NCI-H2081 treated with DMSO at 0.1 percent for 48 hours (cell line): ENCODE measurements at places on chromosomes 2 and 18.

GRCh38 chr18:54928236-54928635 is 31.0 kb downstream of the CCDC68 start:
- no peak for DNase-seq

GRCh38 chr2:108637304-108637669 is 82.0 kb upstream of the RANBP2 start:
- DNase-seq, result no peak

DNA sequence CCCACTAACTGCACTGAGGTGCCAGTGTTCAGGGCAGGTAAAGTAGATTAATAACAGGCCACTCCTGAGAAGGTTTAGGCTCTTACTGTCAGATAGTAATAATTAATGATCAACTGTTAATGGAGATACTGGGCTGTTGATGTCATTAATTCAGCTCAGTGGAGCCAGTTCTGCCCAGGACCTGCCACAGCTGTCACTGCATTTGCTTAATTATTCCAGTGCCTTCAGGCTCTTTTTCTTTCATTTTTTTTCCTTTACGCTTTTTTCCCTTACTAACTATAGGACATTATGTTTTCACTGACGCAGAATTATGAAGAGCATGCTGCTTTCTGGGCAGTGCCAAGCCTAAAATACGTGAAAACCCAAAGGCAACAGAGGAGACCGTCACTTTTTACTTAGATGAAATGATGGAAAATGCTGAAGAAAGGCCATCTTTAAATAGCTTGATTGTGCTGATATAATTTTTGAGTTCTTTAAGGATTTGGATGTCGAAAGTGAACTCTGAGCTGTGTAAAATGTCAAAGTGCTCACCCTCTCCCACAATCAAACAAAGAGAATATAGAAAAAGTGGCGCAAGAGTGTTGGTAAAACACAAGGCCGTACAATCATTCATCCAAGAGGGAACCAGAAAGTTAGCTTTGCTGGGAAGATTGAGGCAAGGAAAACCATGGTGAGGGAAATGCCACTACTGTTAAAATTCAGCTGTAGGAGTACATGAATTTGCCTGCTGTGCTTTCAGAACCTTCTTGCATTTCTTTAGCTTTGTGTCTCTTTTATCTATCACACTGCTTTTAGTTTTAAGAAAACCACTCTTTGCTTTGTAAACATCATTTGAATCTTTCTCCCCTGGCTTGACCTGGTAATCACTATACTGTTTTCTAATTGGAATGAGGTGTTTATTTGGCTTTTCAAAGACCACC is 192.0 kb upstream of the ZEB2 start:
- no peak for DNase-seq

DNA sequence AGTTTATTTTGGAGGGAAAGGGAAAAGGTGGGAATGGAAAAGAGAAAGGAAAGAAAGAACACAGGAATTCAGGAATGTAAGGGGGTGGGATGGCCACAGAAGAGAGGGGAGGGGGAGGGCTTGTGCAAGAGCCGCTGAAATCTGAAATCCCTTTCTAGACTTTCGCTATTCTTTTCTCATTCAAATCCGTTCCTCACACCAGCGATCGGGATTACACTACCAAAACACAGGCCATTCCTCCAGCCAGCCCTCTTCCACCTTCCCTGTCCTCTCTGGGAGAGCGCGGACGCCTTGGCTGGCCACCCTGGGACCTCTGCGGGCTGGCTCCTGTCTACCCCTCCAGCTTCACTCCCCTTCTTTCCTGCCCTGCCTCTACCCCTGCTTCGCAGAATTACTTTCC is 102.3 kb downstream of the CDCA7 start:
- no peak for DNase-seq

DNA sequence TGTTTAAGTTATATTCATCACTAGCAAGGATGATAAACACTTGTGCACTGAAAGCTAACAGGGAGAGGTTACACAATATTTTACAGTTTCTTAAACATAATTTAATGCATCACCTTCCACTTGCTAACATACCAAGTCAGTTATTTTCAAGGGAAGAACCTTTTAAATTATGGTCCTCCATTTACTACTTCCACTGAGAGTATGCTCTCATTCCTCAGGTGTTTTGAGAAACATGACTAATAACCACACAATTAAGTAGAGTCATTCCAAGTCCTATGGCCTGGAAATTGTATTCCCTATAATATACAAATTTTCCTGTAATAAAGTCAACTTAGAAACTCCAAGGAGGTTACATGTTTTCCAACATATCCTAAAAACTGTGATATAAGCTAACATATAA is 152.3 kb upstream of the STON1 start:
- DNase-seq, result no peak

- DNase-seq, result no peak
Measured at GRCh38 chr2:46351098-46351749, 54.0 kb downstream of the EPAS1 start.

- DNase-seq, result no peak
Measured at GRCh38 chr2:147989102-147989501, 31.4 kb downstream of the ORC4 start.

DNA sequence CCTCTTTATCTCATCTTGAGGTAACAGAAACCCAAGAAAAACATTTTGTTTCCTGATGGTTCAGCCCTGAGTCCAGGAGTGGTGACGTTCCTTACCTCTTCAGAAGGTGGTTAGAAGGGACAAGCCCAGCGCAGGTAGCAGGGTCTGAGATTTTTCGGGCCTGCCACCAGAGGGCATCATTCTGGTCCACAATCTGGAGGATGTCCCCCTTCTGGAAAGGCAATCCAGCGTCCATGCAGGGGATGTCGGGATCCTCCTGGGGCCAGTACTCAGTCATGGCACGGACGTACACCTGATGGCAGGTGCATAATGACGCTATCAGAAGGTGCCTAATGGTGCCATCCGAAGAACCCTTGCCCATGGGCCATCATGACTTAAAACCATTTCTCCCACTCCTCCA is 17.7 kb downstream of the MPP4 start:
- no peak for DNase-seq

- DNase-seq, result no peak
Measured at GRCh38 chr18:49137093-49137492, 186.3 kb upstream of the SMAD7 start.

DNA sequence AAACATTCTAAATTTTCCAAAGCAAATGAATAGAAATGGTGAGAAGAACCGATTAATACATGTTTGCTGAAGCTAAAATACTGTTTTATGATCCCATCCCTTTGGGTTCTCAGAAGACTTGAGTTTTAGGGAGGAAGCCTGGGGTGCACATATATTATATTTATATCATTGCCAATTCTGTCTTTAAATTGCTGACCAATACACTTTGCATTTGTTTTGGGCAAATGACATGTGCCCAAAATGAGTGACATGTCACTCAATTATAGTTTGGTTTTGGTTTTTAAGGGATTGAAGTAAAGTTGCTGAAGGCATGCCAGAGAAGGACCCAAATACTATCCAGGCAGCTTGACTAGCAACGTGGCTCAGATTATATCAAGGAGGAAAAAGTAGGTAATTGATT is 50.3 kb upstream of the SP3 start:
- no peak for DNase-seq

DNA sequence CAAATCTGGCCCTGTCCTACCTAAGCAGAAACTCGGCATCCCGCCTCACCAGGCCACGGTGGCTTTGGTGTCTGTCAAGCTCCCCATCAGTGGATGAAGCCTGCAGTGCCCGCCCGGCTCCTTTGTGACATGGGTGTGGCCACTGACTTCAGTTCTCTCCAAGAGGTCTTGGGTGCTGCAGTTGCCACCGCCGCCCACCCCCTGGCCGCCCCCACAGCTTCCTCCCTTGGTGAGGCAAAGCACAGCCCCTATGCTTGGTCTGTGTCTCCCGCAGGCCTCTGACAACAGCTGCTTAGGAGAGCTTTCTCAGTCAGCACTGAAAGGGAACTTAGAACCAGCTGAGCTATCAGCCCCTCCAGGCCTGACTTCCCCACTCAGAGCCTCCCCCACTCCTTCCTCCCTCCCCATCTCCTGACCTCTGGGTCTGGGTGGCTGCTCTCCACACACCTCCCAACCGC is 22.9 kb upstream of the GPR55 start:
- no peak for DNase-seq

DNA sequence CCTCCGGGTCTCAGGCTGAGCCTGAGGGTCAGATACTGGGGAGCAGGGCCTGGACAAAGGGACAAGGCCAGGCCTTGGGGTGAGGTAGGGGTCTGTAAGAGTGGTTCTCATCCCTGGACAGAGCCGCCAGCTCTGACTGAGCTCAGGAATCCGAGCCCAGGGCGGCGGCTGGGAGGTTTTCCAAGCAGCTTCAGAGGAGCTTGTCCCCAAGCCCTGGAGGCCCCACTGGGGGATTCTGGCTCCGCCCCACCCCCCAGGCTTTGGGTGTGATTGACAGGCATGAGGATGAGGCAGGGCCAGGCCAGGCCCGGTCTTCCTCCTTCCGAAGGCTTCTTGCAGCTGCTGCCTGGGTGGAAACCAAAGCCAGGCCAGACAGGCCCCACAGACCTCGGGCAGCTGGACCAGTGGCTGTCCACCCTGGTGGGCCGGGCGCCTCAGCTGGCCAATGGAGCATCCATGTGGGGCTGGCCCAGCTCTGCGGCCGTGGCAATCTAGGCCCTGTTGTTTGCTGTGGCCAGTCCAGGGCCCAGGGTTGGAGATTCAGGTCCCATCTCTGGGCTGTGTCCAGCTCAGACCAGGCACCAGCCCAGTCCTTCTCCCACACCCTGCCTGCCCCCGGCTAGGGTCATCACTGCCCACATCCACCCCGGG is 23.1 kb upstream of the GPC1 start:
- DNase-seq, result no peak

GRCh38 chr2:134446383-134447017 is 192.6 kb downstream of the MGAT5 start:
- no peak for DNase-seq

- no peak for DNase-seq
Measured at GRCh38 chr2:24469148-24469650, 21.9 kb upstream of the NCOA1 start.

GRCh38 chr2:201952187-201952586 is 81.5 kb upstream of the FZD7 start:
- DNase-seq, result no peak

GRCh38 chr2:157334797-157335196 is 9.2 kb upstream of the ERMN start:
- DNase-seq, result no peak

GRCh38 chr2:154291927-154292326 is 406.6 kb upstream of the KCNJ3 start:
- no peak for DNase-seq

DNA sequence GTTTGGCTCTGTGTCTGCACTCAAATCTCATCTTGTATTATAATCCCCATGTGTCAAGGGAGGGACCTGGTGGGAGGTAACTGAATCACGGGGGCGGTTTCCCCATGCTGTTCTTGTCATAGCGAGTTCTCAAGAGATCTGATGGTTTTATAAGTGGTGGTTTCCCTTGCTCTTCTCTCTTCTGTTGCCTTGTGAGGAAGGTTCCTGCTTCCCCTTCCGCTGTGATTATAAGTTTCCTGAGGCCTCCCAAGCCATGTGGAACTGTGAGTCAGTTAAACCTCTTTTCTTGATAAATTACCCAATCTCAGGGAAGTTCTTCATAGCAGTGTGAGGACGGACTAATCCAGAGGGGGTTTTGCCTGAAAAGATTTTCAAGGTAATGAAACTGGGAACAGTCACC is 245.4 kb downstream of the GALR1 start:
- no peak for DNase-seq

- no peak for DNase-seq
Measured at GRCh38 chr2:3198119-3198518, 179.5 kb downstream of the EIPR1 start.

DNA sequence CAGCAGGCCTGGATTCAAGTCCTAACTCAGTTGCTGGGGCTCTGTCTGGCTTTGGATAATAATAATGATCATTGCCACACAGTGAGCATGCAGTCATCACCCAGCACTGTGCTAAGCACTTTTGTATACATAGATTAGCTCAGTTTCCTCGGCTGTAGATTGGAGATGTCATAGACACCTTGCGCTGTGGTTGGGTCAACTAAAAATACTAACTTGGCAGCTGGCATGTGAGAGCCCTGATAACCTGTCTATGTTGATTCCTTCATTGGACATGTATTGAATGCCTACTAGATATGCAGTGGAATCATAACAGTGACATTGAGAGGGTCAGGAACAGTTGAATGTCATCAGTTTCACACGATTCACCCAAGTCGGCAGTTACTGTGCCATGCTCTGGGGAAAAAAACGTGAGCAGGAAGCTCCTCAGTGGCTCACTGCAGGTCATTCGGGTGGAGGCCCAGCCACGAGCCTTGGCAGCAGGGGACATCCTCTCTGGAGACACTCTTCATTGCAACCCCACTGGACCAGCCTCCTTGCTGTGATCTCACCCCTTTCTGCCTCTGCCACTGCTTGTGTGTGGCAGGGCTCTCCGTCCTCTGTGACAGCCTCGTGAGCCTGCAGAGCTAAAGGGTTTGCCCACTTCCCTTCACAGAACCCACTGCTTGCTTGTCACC is 85.3 kb downstream of the NPAS2 start:
- no peak for DNase-seq

DNA sequence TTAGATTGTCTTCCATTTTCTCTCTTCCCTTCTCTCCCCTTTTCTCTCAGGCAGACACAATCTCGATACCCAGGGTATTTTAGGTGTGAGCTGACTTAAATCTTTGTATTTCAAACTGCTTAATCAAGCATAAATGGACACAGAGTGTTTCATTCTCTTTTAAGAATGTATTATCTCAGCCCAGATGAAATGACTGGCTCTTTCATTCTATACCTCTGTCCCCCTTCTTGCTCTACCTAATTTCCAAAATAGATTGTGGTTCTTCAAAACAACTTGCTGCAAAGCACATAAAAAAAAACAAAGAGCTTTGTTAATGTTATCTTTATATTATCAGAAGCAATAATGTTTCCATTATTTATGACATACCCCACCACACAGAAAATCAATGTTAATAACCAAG is 514.6 kb downstream of the ERBB4 start:
- DNase-seq, result no peak

- DNase-seq, result no peak
Measured at GRCh38 chr2:67313536-67313935, 83.6 kb upstream of the ETAA1 start.

GRCh38 chr18:6327895-6328620 is 86.7 kb downstream of the L3MBTL4 start:
- DNase-seq, result peak; percentile 45

DNA sequence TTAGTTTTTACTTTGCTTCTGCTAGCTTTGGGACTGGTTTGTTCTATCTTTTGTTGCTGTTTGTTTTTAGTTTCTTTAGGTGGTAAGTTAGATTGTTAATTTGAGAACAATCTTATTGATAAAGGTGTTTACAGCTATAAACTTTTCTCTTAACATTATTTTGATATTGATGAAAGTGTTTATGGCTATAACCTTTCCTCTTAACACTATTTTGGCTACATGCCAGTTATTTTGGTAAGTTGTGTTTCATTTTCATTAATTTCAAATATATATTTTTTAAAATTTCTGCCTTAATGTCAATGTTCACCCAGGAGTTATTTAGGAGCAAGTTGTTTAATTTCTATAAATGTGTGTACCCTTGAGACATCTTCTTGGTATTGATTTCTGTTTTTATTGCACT is 229.6 kb upstream of the SYT4 start:
- DNase-seq, result no peak

- DNase-seq, result no peak
Measured at GRCh38 chr18:36330435-36331052, 33.0 kb downstream of the FHOD3 start.

- peak; percentile 31 for DNase-seq
Measured at GRCh38 chr2:162890690-162891311, 52.2 kb upstream of the KCNH7 start.

GRCh38 chr2:2253172-2254016 is 77.7 kb downstream of the MYT1L start:
- no peak for DNase-seq

GRCh38 chr2:70480468-70480867 is 73.2 kb downstream of the TGFA start:
- no peak for DNase-seq
